IPS DF 6.9 (cell line): ENCODE measurements at places on chromosomes 7 and 10.

- no peak for DNase-seq
Observed at GRCh38 chr10:63548860-63549259, 27.7 kb downstream of the REEP3 start.

- DNase-seq, result no peak
Observed at GRCh38 chr10:24456322-24456721, 247.4 kb downstream of the KIAA1217 start.

GRCh38 chr10:121684276-121684675 lies 86.0 kb upstream of the FGFR2 start:
- DNase-seq, result no peak

- DNase-seq, result no peak
Observed at GRCh38 chr10:49284356-49284755, 14.6 kb upstream of the C10orf71 start.

- DNase-seq, result no peak
Observed at GRCh38 chr10:50596897-50597296, 26.9 kb downstream of the SGMS1 start.

GRCh38 chr7:40315277-40315676 lies 180.5 kb downstream of the SUGCT start:
- no peak for DNase-seq
